ENCODE measurements at places on chromosomes 7 and 10.

GRCh38 chr10:77030974-77031373 lies 606.6 kb downstream of the KCNMA1 start:
- DNase-seq, result no peak

DNA sequence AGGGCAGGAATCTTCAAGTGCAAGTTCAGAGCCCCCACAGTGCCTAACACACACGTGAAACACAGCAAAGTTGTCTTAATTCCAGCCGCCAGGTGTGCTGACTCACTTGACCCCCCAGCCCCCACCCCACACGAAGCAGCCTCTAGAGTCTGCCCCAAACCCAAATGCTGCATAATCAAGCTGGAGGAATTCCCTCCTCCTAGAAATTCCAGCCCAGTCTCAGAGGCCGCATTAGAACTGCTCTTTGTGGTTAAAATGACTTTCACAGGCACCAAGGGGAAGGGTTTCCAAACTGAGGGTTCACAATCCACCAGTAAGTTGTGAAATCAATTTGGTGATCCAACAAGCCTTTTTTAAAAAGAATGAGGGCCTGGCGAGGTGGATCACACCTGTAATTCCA lies 67.0 kb upstream of the PLXNA4 start:
- no peak for DNase-seq

GRCh38 chr7:33044401-33044718 lies 18.2 kb downstream of the NT5C3A start:
- DNase-seq, result no peak

DNA sequence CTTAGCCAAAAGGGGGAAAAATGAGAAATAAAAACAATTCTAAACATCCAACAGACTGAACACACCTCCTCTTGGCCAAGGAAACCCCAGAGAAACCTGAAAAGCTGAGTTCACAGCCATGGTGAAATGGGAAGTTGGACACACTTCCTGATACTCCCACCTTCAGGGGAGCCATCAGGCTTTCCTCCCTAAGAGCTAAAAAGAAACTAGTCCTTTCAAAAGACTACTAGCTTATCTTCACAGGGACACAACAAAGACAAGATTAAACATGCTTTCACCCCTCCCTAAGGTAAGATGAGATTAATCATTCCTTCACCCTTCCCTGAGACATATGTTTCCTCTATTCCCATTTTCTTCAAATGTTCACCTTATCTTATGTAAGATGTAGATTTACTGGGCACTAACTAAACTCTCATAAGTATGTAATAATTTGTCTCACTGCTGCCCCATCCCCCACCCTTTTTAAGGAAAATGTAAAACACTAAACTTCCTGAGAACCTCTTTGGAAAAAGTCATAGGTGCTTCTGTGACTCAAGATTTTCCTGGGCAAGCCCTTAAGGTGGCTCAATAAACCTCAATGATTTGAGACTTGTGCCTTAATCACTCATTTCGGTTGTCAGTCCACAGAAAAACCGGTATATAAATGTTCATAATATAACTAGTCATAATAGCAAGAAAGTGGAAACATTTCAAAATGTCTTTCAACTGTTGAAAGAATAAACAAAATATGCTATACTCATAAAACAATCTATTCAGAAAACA lies 40.5 kb downstream of the HTR7 start:
- no peak for DNase-seq

GRCh38 chr10:112873541-112873940 lies 76.5 kb upstream of the TCF7L2 start:
- DNase-seq, result no peak

- no peak for DNase-seq
Measured at GRCh38 chr7:112022128-112022527, 184.1 kb downstream of the DOCK4 start.

GRCh38 chr7:128005117-128005516 lies 26.1 kb downstream of the LRRC4 start:
- DNase-seq, result no peak

DNA sequence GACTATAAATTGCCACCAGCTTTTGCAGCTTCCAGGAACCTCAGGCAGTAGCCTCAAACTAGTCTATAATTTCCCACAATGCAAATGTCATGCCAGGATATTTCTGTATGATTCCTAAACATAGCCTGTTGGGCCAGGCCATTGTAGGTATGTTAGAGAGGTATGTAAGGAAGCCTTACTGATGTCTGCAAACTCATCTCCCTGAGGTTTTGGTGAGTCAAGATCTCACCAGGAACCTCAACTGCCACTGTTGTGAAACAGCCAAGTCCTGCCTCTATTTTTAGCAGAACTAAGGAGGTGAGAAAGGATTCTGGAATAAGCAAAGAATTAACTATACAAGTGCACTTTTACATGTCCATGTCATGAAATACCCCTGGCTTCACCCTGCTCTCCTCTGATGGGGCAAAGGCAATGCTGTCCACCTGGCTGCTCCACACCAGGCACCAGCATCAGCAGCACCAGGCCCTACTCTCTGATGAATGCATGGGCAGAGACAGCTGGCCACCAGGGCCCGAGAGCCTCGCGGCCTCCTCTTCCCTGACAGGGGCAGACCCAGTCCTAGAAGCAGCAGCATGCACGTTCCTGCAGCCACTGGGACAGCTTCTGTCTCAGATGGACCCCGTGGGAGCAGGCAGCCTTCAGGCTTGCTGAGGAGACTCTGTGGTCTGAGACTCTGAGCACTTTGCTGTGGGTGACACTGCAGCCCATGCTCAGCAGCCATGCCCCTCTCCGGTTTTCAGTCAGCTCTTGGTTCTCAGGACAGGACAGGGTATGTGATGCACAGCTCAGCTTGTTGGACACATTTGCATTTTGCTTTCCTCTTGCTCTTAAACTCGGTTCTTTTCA lies 147.3 kb downstream of the ZMYND11 start:
- no peak for DNase-seq

- DNase-seq, result no peak
Measured at GRCh38 chr7:90298145-90299038, 22.7 kb downstream of the FAM237B start.

GRCh38 chr10:96626795-96627194 lies 40.0 kb upstream of the TM9SF3 start:
- DNase-seq, result no peak

- no peak for DNase-seq
Measured at GRCh38 chr7:92042056-92042737, 92.1 kb downstream of the CYP51A1 start.

DNA sequence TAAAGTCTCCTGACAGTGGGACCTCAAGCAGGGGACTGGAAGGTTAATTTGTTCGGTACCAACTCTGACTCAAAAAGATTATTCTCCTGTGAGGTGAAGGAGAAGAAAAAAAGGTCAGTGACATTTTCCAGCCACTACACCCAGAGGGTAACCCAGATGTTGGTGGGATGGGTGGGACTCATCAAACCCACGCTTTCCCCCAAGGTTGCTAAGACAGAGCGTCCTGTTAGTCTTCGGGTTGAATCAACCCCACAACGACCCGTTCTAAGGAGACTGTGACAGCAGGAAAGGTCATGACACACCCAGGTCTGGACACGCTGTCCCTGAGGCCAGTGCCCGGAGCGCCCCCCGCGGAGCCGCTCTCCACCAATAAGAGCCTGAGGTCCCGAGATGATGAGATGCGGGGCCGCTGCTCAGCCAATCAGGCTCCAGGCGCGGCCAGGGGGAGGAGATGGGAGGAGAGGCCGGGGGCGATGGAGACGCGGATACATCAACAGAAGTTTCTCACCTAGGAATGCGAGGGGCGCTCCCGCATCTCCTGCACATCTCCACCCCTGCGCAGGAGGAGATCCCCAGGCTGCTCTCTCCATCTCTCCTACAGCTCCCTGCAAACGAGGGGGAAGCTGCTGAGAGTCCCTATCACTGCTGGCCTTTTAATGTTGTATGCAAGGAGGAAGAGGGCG lies at the start of gene WNT16:
TSS of gene WNT16 (plus strand) at position 493 of the 683 bp plus-strand sequence. CDS start 293 bp downstream, outside the sequence.
- peak; percentile 5 for DNase-seq

GRCh38 chr7:69959789-69960499 lies 361.7 kb downstream of the AUTS2 start:
- no peak for DNase-seq

GRCh38 chr10:132570771-132571649 lies 33.4 kb downstream of the INPP5A start:
- no peak for DNase-seq

GRCh38 chr7:4808026-4808425 lies 32.6 kb downstream of the AP5Z1 start:
- DNase-seq, result no peak

DNA sequence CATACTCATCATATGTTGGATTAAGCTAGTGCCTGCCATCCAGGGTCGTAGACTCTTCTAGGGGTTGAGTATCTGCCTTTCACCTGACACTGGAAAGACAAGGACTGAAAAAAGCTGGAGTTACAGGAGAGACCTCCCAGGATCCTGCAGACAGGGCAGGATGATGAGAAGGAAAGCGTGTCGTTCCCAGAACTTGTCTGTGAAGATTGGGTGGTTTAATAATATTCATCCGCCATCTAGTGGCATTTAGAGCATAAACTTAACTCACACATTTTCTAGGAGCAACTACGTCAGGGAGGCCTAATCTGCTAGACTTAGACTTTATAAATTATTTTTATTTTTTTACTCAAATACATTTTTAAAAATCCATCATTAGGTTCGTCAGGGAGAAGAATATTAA lies 59.6 kb downstream of the ADRB1 start:
- DNase-seq, result no peak

GRCh38 chr10:86203162-86203905 lies 163.3 kb downstream of the GRID1 start:
- DNase-seq, result peak; percentile 19

DNA sequence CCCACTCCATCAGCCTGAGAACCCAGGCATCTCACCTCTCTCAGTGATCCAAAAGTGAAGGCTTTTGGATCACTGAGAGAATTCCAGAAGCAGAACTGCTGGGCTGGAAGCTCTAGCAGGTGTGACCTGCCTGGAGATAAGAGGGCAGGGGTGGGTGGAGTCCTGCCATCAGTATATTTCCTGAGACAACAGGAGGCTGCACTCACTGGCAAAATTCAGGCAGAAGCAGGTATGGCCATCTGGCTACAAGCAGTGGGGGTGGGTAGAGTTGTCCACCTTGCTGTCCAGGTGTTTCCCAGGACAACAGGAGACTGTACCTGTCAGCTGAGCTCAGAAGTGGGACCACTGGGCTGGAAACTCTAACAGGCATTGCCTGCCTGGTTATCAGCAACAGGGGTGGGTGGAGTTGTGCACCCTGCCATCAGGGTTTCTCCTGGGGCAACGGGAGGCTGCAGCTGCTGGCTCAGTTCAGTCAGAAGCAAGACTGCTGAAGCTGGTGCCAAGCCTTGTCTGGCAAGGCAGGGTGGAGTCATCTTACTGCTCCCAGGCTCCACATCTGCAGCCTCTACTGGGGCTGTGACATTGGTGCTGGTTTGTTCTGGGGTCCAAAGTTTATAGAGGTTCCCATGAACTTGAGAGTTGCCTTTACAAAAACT lies 47.2 kb upstream of the SFTPD start:
- DNase-seq, result no peak

DNA sequence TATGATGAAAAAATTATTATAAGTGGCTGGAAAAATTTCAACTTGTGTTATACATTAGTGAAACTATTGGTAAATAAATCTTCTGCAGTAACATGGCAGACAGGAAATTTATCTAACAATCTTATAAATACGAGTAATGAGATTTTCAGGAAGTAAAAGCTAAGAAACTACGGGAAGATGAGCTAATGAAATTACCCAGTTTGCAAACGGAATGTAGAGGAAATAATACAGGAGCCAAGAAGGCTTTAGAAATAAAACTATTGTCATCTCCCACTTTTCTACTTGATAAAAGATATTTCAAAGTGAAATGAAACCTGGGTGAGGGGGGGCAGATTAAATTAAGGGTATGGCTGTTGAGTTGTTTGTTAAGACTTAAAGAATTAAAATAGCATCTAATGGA lies 332.5 kb upstream of the SORCS1 start:
- DNase-seq, result no peak

DNA sequence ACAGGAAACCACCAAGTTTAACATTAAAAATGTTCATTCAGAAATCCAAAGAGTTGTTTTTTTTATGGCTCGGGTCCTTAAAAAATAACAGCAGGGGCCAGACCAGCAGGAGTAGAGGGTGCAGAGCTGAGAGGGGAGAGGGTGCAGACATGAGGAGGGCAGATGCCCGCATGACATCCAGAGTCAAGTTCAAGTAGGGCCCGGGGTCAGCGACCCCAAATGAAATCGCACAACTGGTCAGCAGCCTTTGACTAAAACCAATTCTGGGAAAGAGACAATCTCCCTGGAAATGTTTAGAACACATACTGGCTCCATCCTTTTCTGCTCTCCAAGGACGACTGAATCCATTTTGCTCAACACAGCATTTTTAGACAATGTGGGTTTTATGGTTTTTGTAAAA lies 297.5 kb downstream of the FGFR2 start:
- DNase-seq, result no peak

- DNase-seq, result no peak
Measured at GRCh38 chr7:21089653-21090052, 303.0 kb upstream of the SP8 start.

DNA sequence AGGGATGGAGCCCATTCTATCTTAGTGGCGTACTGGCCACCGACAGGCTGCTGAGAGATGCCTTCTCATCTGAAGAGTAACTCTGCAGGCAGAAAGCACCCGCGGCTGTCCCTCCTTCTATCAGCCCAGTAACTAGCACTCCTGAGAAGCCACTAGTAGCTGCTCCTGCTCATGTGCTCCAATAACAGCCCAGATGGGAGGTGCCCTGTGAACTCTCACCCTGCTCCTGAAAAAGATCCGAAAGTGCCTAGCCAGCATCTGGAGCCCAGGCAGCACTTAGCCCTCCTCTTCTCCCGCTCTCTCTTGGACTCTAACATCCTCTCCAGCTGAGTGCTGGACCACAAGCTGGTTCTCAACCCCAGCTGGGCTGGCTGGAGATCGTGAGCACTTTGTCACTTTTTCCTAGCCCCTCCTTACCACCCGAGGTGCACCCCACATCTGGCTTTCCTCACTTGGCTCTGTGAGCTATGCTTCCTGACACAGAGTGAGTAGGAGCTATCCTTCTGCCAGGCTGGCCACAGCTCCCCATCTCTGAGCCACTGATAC lies 239.2 kb downstream of the GRID1 start:
- DNase-seq, result no peak

GRCh38 chr10:119845656-119846055 lies 27.0 kb downstream of the MCMBP start:
- DNase-seq, result no peak

DNA sequence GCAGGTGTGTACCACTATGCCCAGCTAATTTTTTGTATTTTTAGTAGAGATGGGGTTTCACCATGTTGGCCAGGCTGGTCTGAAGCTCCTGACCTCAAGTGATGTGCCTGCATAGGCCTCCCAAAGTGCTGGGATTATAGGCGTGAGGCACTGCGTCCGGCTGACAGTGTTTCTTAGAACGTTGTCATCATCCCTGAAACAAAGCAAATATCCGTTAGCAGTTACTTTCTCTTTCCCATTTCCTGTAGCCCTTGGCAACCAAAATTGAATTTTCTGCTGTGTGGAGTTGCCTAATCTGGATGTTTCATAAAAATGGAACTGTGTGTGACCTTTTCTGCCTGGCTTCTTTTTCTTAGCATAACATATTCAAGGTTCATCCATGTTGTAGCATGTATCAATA lies 22.4 kb downstream of the ZNF33A start:
- DNase-seq, result no peak

Data from stimulated activated CD4-positive, alpha-beta T cell treated with anti-CD3 and anti-CD28 coated beads, Interleukin-15, amount 100 ng/mL, for 24 hours (primary cell).